Stimulated activated CD4-positive, alpha-beta T cell treated with anti-CD3 and anti-CD28 coated beads, Interleukin-1b, Interleukin-23, amount 100 ng/mL, for 48 hours (primary cell): ENCODE measurements at places on chromosomes 2 and 18.

DNA sequence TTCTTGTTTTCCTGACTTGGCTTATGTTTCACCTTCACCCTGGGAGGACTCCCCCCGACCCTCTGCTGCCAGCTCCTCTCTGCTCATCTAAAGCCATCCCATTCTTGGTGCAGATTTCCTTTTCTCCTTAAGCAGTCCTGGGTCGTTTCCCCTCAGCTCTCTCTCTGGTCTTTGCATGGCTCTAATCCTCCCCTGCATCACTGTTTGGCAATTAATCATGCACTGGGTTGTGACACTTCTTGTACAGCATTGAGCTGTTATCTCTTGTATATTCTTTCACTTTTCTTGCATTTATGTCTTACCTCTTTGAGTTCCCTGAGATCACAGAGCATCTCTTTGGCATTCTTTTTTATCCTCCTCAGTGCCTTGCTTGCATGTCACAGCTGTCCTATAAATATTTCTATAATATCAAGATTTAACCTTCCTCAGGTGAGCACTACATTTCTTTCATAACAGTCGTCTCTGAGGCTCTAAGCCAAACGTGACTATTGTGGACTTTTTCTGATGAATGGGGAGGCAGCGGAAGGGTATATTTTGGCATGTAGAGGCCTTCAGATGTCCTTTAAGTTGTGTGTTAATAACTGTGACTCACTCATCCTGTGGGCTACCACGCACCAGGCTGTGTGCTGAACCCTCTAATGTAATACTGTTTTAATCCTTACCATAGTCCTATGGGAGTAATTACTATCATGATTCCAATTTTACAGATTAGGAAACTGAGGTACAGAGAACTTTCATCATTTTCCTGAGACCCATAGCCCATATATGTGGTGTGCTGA is 507.5 kb downstream of the SLC4A3 start:
- no peak for DNase-seq

- DNase-seq = no peak
These were observed 130.9 kb upstream of the ASB18 start for GRCh38 chr2:236395067-236395466.

DNA sequence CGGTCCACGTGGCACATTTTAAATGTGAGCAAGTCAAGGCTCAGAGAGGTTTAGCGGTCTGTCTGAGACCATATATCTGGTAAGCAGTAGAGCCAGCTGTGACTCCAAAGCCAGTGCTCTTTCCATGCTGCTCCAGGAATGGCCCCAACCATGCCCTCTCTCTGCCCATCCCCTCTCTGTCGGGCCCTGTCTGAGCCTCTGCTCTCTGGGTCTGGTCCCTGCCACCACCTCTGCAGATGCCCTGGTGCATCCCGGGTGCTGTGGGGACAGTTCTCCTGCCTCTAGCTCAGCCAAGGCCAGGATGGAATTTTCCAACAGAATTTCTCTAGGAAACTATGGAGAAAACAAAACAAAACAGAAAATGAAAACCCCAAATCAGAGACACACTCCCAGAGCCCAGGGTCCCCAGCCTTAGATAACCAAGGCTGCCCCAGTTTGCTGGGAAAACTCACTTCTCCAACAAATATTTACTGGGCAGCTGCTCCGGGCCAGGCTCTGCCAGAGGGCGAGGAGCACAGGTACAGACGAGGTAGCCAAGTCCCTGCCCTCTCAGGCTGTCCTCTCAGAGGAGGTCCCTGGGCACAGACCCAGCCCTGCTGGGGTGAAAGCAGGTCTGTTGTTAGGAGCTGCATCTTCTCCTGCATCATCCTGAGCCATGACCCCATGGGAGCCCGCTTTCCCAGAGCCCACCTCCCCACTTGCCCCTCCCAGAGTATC is 9.2 kb downstream of the ADRA2B start:
- no peak for DNase-seq

DNA sequence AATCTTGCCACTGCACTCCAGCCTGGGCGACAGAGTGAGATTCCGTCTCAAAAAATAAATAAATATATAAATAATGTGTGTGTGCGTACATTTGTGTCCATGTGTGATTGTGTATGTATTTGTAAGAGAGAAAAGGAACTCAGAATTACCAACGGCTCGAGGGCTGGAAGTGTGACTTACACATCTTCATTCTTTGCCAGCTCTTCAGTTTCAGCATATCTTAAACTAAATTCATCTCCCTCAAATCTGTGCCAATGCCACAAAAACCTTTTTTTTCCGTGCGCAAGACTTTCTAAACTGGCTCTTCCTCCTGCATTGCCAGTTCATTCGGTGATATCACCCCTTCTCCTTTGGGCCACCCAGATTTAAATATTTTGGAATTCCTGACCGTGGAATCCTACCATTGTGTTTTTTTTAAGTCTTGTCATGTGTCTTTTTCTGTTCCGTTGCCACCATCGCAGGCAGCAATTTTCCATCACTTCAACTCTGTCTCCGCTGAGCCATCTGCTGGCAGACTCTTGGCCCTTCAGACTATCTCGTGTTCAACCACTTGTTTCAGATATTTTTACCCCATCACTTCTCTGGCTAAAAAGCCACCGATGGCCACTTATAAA is 77.0 kb upstream of the ZNF532 start:
- no peak for DNase-seq

DNA sequence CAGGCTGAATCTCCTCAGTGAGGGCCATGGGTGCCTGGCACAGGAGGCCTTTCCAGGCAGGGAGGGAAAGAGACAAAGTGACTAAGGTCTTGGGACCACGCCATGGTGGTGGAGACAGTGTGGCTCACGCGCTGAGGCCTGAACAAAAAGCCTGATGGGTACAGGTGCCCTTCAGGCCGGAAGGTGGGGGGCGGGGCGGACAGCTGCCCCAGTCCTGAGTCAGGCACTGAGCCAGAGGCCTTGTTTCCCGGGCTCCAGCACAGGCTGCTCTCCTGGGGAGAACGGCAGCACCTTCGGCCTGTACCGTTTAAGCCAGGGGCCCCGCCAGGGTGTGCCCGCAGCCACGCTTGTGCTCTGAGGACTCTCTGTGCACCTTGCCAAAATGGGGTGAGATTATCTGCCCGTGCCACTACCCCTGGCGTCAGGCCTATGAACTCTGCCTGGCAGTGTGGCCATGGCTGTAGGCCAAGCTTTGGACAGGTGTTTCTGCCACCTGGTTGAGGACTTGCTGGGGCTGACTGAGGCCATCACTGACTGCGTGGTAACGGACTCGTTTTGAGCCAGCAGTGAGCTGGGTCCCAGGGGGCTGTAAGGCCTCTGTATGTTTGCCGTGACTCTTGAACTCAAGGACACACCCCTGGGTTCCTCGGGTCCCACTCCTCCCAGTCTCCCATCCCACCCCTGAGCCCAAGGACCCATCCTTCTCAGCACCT is 31.7 kb upstream of the DNMT3A start:
- no peak for DNase-seq

DNA sequence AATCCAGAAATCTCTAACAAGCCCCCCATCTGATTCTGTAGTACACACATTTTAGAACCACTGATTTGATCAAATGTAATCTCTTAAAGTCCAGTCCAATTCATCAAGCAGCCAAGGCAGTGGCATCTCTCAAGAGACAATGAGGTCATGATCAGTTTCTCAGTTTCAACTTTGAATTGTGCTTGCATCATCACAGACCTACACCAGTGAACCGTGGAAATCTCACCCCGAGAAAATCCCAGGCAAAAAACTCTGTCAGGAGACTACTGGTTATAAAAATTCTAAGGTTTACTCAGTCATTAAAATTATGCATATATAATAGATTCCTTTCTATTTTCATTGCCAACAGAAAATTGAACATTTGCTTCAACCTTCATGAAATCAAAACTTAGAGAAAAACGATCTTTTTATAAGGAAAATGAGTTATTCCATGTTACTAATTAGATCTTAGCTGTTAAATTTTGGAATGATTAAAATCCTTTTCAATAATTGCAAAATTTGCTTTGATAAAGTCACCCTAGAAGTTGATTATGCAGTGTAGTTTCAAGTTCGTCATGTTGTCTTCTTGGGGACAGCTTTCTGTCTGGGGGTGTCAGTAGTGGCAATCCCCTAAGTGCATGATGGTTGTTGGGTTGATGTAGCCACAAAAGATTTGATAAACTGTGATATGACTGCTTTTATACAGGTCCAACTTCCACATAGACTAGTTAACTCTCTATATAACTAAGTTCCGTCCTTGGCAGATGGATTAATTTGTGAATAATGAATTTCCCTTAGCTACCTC is 235.0 kb downstream of the CAMKMT start:
- no peak for DNase-seq

- DNase-seq = no peak
These were observed 1.8 kb downstream of the REL start for GRCh38 chr2:60882971-60883753.

GRCh38 chr2:12183032-12183645 is 436.7 kb downstream of the LPIN1 start:
- no peak for DNase-seq
